ENCODE measurements at places on chromosomes 12 and 14.

GRCh38 chr12:124463341-124463921, 104.0 kb downstream of the NCOR2 start:
- DNase-seq, result no peak

DNA sequence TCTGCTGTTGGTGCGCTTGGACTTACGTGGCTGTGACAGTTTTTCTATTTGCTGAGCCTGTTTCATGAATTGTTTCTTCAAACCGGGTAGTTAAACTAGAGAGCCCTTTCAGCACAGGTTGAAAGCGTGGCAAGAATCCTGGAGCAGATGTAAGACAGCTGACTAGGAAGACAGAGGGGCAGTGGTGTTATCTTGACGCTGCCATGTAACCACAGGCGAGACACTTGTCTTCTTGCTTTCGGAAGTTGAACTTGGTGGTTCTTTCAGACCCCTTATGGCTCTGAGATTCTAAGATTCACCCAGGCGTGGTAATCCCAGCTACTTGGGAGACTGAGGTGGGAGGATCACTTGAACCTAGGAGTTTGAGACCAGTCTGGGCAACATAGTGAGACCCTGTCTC, 4.3 kb downstream of the EMP1 start:
- DNase-seq, result no peak

GRCh38 chr12:80648881-80649280, 58.6 kb upstream of the MYF6 start:
- DNase-seq, result peak; percentile 17

- peak; percentile 52 for DNase-seq
Observed at GRCh38 chr12:93812626-93813025, 135.5 kb downstream of the CRADD start.

DNA sequence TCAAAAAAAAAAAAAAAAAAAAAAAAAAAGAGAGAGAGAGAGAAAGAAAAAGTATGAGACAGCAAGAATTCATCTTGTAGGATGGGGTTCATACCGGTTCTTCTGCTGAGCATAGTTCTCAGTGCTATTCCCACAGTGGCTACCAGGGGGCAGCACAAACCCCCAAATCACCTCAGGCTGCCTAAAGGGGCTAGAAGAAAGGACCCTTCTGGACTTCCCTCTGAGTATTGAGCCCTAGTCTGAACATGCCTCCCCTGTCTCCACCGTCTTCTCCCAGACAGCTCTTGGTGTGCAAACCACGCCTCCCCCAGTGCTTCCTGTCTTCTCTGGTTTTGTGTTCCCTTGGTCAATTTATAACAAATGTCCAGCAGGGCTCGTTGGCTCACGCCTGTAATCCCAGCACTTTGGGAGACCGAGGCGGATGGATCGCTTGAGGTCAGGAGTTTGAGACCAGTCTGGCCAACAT, 31.3 kb upstream of the SMUG1 start:
- peak; percentile 71 for DNase-seq

DNA sequence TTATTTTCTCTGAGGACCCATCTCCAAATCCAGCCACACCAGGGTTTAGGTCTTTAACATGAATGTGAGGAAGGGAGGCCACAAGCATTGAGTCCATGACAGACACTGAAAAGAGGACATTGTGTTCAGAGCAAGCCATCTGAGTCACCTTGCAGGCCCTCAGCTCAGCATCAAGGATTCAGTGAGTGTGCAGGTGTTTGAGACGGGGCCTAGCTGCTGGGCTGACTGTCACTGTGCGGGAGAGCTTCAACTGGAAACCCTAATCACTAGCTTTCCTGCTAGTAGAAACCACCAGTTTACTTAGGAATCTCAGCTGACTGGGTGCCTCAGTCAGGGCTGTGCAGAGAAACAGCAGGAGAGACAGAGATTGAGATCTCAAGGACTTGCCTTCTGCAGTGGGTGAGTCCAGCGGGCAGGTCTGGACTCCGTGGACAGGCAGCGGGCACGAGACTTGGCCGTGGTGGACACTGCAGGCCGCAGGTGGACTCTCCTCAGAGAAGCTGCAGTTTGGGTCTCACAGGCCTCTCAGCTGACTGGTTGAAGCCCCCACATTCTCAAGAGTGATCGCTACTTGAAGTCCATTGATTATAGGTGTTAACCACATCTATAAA, 86.1 kb upstream of the DYNC1H1 start:
- no peak for DNase-seq

- no peak for DNase-seq
Observed at GRCh38 chr14:101844219-101844618, 82.7 kb downstream of the PPP2R5C start.

DNA sequence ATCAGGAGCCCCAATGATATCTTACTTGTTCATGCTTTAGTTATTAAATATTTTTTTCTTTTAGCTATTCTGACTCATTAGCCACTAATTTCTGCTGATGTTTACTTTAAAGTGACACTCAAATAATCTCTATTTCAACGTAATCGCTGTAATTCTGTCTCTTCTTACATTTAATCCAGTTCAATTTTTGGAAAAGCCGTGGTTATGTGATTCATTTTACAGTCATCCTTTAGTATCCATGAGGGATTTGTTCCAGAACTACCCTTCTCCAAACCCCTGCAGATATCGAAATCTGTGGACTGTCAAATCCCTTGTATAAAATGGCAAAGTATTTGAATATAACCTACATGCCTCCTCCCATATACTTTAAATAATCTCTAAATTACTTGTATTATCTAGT, 1103.4 kb downstream of the LRFN5 start:
- no peak for DNase-seq

DNA sequence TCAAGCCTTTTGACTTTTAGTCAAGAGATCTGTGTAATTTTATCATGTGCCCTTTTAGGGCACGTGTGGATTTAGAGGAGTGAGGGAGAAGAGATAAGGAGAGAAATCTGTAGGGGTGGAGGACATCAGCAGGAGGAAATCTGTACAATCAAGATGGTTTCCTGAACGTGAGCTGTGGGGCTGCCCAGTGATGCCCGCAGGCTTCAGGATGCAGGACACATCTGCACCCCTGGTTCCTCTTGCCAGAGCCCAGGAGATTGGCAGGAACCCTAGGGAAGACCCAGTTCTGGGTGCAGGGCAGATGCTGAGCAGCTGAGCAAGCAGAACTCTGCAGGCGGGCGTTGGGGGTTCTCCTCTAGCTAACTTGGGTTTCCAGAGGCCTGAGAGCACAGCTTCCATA, 11.6 kb upstream of the TESPA1 start:
- DNase-seq, result no peak

- DNase-seq, result no peak
Observed at GRCh38 chr14:75510547-75510946, 11.7 kb upstream of the BATF start.

GRCh38 chr12:3252450-3252891, 175.3 kb downstream of the TSPAN9 start:
- no peak for DNase-seq

DNA sequence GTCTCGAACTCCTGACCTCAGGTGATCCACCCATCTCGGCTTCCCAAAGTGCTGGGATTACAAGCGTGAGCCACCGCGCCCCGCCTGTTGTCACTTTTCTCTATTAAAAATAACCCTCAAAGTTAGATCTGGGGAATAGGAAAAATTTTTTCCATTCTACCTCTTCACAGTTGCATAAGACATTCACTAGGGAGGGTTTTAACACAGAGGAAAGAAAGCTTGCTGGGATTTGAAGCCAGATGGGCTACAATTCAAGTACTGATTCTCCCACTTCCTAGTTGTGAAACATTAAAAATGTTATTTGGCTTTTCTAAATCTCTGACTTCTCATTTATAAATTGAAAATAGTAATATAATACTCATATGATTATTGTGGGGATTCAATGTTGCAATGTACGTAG, 23.3 kb upstream of the SLC15A5 start:
- DNase-seq, result no peak

- DNase-seq, result no peak
Observed at GRCh38 chr14:96270565-96271420, 14.8 kb downstream of the BDKRB1 start.

- DNase-seq, result no peak
Observed at GRCh38 chr12:62903151-62903550, 31.8 kb downstream of the PPM1H start.

DNA sequence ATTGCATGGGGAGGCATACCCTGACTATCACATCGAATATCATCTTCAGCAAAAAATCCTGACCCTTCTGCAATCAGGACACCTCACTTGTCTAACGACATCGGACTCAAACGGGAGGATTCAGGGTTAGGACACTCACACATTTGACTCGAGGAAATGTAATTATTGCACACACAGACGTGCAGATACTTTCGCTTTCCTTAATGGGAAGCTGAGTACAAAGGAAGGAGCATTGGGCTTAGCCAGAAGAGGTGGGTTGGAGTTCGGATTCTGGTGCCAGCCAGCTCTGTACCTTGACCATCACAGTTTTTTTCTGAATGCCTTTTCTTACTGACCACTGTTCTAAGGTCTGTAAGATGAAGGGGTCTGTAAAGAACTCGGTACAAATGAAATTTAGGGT, 260.4 kb downstream of the GALC start:
- no peak for DNase-seq

- no peak for DNase-seq
Observed at GRCh38 chr12:50708631-50709030, 55.3 kb upstream of the ATF1 start.

GRCh38 chr14:34931206-34931605, 51.6 kb upstream of the SRP54 start:
- no peak for DNase-seq

GRCh38 chr14:71366861-71367260, 459.6 kb downstream of the PCNX1 start:
- DNase-seq, result no peak

- no peak for DNase-seq
Observed at GRCh38 chr12:97597031-97597751, 134.6 kb downstream of the RMST start.

GRCh38 chr12:5988659-5989116, 43.6 kb upstream of the ANO2 start:
- DNase-seq, result peak; percentile 31

- DNase-seq, result no peak
Observed at GRCh38 chr14:100042286-100042685, 22.9 kb upstream of the EVL start.

DNA sequence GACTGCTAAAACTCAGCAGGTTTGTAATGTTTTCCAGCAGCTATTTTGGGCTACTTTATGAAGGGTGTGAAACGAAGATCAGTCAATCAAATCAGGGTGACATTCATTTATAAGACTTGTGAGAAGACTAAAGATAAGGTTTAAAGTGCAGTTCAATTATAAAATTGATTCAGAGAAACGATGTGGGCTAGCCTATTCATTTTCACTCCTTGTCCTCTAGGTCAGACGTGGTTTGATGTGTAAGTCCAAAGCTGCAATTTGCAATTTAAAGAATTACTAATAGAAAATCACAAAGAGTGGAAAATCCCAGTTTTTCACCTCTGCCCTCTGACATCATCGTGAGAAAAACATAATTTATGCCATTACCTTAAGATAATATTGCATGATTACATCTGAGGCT, 243.5 kb upstream of the NOVA1 start:
- no peak for DNase-seq

DNA sequence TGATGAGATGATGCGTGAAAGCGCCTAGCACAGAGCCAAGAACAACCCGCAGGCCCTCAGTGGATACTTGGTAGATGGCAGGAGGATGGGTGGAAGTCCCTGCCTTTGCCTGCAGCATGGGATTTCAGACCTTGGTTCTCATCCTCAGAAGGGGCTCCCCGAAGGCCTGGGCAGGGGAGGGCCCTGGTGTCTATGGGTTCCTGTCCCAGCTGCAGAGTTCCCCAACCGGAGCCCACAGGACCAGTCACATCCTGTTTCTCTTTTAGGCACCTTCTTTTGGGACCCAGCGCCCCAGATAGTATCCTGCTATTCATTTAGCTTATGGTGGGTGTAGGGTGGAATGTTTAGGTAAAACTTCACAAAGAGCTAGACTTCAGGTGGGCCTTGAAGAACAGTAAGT, 55.5 kb downstream of the CALM1 start:
- DNase-seq, result no peak

- DNase-seq, result no peak
Observed at GRCh38 chr12:129208566-129208965, 355.3 kb downstream of the GLT1D1 start.

- DNase-seq, result no peak
Observed at GRCh38 chr14:100007254-100007653, 58.0 kb upstream of the EVL start.

DNA sequence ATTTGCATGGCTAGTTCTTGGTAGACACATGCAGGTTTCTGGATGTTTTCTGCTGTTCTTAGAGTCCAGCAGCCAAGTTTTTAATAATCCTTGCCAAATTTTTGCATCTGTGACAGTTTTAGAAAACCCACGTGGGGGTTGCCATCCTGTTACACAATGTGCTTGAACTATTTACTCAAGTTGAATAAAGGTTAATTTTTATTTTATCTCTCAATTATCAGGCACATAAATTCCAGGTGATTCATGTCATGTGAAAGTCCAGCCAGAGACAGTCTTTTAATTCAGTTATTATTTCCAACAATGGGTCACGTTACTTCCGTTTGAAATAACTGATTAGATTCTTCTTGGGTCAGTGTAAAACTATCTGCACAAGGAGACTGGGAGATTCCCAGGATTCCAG, 15.7 kb downstream of the MYRFL start:
- DNase-seq, result no peak

GRCh38 chr14:39548358-39548757, 116.1 kb upstream of the FBXO33 start:
- no peak for DNase-seq

All from HFF-Myc (cell line).